H4 (cell line): ENCODE measurements at places on chromosomes 12 and 14. TPM values are rescaled to one million over a fixed set of nuclear protein-coding genes. Genes with fewer than 3 reads are reported as not detected.

PLEKHH1 gene
- 0.94 and 1.8 TPM in 2 replicates for total RNA-seq

AMDHD1 gene
- 0.43 and 1.6 TPM in 2 replicates for total RNA-seq

CHGA gene
- total RNA-seq, result not detected in 2 replicates

DNA sequence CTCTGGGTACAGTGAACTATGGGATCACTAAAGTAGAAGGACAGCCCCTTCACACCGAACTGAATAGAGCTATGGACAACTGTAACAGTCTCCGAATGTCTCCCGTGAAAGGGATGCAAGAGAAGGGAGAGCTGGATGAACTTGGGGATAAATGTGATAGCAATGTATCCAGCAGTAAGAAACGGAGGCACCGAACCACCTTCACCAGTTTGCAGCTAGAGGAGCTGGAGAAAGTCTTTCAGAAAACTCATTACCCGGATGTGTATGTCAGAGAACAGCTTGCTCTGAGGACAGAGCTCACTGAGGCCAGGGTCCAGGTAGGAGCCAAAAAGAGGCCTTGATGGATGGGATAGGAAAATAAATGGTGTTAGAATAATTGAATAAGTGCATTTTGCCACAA, 3.5 kb downstream of the ALX1 start:
- DNase-seq, result no peak

- DNase-seq, result no peak
These were observed 89.5 kb downstream of the GRIN2B start for GRCh38 chr12:13891902-13892301.

DNA sequence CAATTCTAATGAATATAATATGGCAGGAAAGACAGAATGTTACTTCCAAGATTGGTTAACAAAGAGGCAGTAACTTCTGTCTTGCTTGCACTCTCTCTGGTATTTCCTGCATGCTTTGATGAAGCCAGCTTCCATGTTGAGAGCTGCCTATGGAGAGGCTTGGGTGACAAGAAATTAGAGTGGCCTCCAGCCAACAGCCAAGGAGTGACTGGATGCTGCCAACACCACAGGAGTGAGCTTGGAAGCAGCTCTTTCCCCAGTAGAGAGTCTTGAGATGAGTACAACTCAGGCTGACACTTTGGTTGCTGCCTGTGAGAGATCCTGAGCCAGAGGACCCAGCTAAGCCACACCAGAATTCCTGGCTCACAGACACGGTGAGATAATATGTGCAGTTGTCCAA, 183.1 kb downstream of the RMST start:
- no peak for DNase-seq

DNA sequence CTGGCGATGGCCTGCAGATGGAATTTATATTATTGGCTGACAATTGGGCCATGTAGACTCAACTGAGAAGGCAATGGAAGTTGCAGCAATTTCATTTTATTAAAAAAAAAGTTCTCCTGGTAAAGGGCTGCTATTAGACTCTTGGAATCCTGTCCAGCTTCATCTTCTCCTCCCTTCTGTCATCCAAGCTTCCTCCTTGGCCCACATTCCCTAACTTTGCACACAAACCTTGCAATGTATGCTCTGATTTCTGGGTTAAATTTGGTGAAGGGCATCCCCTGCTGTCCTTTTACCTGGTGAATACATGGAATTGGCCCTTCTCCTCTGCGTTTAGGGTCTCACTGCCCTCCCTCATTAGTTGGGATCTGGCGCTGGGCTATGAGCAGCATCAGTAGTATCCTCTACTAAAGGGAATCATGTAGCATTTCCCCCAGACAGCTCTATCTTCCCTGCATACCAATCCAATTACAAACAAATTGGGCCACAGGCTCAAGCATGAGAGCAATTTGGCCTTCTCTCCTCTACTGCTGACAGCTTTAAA, 336.9 kb downstream of the BMP4 start:
- DNase-seq, result no peak

DNA sequence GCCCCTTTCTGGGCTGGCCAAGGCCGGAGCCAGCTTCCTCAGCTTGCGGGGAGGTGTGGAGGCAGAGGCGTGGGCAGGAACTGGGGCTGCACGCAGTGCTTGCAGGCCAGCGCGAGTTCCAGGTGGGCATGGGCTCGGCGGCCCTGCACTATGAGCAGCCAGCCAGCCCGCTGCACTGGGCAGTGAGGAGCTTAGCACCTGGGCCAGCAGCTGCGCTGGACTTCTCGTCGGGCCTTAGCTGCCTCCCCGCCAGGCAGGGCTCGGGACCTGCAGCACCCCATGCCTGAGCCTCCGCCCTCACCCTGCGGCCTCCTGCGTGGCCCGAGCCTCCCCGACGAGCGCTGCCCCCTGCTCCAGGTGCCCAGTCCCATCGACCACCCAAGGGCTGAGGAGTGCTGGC, 42.0 kb downstream of the TMTC2 start:
- no peak for DNase-seq

GRCh38 chr12:69837657-69838415, 12.8 kb downstream of the MYRFL start:
- no peak for DNase-seq

GRCh38 chr12:95882080-95882479, 23.3 kb downstream of the SNRPF start:
- DNase-seq, result no peak

DNA sequence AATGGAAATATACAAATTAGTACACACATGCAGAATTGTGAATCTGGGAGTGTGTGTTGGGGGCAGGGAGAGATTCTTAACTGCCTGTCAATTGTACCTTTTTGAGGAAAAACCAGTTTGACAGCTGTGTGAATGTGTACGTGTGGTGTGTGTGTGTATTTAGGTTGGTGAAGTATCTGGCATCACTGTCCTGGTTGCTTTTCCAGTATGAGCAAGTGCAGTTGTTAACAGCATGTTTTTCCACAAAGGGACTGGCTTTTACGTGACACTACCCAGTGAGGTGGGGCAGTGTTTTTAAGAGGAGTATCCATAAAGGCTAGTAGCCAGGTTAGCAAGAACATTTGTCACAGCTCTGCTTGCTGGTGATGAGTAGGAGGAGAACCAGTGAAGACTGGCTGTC, 56.1 kb downstream of the DAAM1 start:
- no peak for DNase-seq

GRCh38 chr14:52254086-52254485, 13.4 kb upstream of the PTGDR start:
- DNase-seq, result peak; percentile 8

- DNase-seq, result peak; percentile 55
These were observed 102.2 kb downstream of the ERC1 start for GRCh38 chr12:1093166-1093751.

- no peak for DNase-seq
These were observed 1.2 kb downstream of the USP30 start for GRCh38 chr12:109053382-109054123.

GRCh38 chr12:62575036-62575435, 108.4 kb downstream of the MON2 start:
- no peak for DNase-seq

DNA sequence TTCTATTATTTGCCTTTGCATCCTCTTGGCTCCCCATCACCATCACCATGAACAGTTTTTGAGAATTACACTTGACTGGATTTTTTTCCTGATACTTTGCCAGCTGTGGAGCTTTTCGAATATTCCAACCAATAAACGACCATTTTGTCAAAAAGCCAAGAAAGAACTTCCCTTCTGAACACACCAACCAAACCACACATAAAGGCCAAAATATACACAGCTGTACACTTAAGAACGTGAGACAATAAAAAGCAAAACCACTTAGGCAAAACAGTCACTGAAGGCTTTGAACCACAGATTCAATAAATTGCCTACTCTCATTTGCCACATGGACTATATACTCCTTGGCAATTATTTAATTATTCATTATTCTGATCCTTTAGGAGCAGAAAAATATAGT, 1.1 kb downstream of the C14orf93 start:
- DNase-seq, result peak; percentile 27

DNA sequence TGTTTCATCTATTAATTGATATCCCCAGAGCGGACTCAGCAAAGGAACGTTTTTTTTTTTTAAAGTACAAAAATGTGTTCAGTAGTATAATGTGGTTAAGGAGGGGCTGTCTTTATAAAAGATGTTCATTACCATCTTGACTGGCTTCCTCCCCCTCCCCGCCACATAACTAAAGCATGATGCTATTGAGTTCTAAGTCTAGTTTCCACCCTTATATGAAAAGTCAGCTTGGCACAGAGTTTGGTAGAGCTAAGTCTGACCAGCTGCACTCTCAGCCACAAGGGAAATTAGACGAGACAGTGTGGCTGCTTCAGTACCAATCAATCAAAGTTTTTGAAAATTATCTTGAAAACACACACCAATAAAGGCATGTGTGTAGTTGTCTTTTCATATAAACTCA, 1.9 kb upstream of the MYBPC1 start:
- no peak for DNase-seq
